Activated naive CD8-positive, alpha-beta T cell treated with anti-CD3 and anti-CD28 coated beads, Interleukin-2, amount 10 ng/mL, durations not matched to agents 7 days and 5 days (primary cell): ENCODE measurements at places on chromosomes 7 and 10.

DNA sequence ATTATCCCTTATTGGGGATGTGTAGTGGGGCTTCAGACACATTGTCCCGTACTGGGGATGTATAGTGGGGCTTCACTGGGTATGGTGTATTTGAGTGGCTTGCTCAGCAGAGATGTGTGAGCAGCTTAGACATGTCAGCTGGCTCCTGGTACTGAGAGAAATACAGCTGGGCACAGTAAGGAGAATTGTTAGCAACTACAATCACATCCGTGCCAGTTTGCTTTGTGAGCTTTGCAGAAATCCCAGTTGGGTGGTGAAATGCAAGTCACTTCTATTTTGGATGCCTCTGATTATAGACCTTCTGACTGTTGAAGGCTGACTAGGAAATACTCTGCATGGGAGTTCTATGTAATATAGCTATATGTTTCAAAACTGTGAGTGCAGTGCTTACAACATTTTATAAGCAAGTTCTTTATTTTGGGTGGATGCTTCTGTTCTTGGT lies 10.8 kb downstream of the CCNY start:
- DNase-seq, result no peak

DNA sequence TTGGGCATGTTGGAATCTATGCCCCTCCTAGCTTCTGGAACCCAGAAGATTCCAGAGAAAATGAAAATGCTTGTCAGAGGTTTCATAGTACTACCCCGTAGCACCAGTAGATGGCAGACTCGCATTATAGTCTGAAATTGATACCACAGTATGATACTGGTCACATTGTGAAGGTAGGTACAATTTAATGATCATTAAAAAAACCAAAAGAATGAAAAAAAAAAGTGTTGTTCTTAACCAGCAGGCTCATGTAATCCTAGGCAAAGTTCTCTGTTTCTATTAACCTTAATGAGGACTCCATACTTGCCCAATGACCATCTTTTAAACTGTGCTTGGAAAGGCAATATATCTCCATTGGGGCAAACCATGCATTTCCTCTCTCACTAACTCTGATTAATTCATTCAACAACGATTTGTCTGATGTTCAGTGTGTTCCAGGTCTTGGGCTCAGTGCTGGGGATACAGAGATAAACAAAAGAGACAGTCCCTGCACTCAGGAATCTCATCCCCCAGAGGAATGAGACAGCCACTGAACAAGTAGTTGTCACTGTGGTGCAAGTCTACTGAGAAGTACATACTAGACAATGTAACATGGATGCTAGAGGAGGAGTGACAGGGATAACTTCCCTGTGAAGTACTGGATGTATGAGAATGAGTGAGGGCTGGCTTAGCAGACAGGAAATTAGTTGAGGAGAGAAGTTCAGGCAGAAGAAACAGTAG lies 223.5 kb upstream of the PHYHIPL start:
- no peak for DNase-seq

- DNase-seq, result no peak
Measured at GRCh38 chr7:36969376-36969775, 245.1 kb upstream of the AOAH start.

DNA sequence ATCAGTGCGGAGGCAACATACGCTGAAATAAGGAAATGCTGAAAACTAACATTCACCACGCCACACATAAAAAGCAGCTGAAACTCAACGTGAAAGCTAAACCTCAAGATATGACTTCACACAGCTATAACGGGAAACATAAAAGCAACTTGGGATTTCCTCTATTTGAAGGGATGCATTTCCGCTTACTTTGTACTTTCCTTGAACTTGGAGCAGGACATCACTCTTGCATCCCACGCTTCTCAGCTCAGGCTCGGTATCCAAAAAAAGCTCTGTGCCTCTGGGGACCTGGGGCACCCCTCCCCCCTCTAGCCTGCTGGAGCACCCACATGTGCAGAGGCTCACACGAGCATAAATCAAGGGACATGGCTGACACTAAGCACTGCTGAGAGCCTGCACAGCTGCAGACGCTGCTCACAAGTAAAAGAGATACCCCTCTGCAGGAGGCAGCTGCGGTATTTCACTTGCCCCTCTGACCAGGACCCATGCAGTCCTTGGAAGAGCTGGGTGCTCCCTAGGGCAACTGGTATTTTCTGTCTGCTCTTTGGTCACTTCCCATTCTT lies 34.2 kb downstream of the PARD3 start:
- DNase-seq, result no peak

DNA sequence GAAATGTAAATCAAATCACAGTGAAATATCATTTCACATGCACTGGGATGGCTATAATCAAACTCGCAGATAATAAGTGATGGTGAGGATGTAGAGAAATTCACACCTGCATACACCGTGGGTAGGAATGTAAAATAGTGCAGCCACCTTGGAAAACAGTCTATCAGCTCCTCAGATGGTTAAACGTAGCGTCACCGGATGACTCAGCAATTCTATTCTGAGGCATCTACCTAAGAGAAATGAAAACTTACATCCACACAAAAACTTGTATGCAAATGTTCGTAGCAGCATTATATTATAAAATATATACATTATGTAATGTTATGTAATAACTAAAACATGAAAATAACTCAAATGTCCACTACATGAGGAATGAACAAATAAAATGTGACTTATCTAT lies 38.9 kb downstream of the SH3PXD2A start:
- DNase-seq, result no peak

DNA sequence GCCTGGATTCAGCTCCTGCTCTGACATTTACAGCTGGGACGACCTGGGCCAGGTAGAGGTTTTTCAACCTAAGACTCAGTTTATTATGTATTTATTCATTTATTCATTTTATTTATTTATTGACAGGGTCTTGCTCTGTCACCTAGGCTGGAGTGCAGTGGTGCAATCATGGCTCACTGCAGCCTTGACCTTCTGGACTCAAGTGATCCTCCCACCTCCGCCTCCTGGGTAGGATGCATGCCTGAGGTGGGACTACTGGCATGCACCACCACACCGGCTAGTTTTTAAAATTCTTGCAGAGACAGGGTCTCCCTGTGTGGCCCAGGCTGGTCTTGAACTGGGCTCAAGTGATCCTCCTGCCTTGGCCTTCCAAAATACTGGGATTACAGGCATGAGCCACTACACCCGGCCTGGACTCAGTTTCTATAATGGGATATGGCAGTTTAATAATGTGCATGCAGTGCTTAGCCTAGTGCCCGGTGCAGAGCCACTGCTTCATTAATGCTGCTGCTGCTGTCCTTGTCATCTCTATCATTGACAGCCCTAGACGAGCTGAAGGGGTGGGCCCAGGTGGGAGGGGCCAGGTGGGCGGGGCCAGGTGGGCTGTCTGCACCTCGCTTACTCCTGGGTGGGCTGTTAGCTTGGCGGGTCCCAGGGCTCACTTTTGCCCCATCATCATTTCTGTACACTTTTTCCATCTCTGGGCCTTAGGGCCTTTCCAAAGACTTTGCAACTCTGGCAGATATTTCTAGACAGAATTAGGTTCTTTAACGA lies 92.6 kb downstream of the LHPP start:
- DNase-seq, result no peak

GRCh38 chr7:53984776-53985175 lies 557.4 kb upstream of the VSTM2A start:
- DNase-seq, result no peak

DNA sequence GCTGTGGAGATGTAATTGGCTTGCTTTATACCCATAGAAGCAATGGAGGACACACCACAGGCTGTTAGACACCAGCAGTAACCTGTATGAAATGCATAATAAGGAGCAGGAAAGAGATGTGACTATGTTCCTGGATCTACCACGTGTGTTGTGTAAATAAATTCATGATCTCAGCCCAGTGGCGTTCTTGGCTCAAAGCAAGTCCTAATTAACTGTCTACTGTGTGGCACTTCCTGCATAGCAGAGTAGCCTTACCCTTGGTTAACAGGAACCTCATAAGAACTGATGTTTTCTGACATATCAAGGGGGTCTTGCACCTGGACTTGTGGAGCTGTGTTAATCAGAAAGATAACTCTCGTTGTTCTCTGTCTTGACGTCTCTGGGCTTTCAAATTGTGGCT lies 25.7 kb upstream of the FAM180A start:
- DNase-seq, result no peak

DNA sequence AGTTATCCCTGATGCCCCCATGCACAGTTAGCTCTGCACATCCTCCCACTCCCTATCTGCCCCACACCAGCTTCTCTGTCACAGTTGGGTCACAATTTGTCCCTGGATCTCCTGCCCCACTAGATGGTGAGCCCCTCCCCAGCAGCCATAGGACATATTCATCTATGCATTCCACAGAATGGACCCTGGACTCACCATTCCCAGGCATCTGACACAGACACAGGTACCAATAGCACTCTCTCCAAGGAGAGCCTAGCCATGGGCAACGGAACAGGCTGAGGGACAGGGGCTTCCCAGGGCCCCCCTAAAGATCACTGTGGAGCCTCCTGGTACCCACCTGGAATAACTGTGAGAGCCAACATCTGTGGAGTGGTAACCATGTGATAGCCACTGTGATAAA lies 34.7 kb upstream of the EEPD1 start:
- no peak for DNase-seq

DNA sequence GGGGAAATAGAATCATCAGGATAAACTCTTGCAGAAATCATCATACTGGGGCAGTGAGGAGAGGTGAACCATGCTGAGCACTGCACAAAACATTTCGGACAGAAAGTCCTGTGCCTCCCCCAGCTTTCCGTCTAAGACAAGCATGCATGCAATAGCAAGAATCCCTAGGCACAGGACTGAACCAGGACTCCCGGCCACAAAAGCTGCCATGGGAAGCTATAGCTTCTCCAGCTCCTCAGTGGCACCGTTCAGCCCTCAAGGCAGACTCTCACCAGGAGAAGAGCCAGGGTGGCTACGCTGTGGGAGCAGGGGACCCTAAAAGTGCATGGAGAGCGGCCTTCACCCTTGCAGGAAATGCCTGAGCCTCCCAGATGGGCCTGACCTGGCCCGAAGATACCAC lies 70.8 kb downstream of the ASB13 start:
- no peak for DNase-seq

DNA sequence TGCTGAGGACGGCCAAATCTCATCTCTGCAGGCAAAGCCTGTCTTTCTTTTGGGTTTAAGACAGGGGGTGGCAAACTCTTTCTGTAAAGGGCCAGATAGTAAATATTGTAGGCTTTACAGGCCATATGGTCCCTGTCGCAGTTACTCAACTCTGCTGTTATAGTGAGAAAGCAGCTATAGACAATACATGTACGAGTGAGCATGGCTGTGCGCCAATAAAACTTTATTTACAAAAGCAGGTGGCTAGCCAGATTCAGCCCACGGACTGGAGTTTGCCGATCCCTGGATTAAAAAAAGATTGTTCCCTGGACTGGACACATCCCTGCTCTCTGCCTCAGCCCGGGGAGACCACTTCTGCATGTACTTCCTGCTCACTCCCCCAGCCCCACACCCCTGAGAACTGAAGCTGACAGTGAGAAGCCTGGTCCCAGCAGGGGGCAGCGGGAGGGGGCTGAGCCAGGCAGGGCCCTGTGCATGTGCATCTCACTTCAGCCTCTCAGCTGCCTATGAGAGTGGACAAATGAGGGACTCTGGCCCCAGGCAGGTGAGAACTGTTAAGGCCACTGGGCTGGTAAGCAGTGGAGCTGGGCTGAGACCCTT lies 392.4 kb downstream of the PLXNA4 start:
- no peak for DNase-seq

DNA sequence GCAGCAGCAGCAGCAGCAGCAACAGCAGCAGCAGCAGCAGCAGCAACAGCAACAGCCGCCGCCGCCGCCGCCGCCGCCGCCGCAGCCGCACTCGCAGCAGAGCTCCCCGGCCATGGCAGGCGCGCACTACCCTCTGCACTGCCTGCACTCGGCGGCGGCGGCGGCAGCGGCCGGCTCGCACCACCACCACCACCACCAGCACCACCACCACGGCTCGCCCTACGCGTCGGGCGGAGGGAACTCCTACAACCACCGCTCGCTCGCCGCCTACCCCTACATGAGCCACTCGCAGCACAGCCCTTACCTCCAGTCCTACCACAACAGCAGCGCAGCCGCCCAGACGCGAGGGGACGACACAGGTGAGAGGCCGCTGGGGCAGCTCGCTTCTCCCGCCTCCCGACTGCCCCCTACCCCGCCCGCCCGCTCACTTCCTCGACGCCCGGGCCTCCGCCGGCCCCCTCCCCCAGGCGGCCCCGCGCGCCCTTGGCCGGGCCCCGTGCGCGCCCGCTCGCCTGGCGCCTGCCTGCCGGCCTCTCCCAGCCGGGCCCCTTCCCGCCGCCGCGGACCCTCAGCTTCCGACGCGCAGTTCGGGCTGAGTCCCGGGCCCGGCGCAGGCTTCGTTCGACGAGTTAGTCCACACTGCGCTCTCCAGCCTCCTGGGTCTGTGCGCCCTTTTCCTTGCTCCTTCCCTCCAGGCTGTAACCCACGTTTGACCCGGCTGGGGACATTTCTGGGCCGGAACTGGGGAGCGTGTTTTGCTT lies 882 bp downstream of the DLX6 start:
- DNase-seq, result peak; percentile 74

DNA sequence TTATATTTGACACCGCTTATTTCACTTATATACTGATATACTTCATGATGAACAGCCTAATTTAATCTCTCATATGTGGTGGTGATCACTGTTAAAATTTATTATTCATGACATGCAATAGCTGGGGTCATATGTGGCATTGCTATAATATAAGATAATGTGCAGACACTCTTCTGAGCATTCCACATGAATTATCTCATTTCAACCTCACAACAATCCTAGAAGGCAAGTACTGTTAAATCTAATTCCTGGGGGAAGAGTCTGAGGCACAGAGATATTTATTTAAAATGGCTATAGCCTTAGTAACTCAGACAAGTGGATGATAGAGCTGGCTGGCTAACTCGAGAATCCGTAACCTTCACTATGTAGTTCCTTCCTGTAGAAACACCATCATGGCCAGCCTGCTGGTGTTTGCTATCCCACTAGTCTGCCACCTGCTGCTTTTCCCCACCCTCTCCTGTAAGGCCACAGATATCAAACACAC lies 46.6 kb upstream of the A1CF start:
- DNase-seq, result no peak

GRCh38 chr10:78685466-78686103 lies 383.2 kb upstream of the ZMIZ1 start:
- DNase-seq, result no peak
